ENCODE measurements at places on chromosomes 16 and 17.

- DNase-seq = no peak
Observed at GRCh38 chr16:88529596-88529995, 40.6 kb upstream of the ZC3H18 start.

GRCh38 chr17:48194097-48194550 lies 86.6 kb downstream of the SNX11 start:
- no peak for DNase-seq

DNA sequence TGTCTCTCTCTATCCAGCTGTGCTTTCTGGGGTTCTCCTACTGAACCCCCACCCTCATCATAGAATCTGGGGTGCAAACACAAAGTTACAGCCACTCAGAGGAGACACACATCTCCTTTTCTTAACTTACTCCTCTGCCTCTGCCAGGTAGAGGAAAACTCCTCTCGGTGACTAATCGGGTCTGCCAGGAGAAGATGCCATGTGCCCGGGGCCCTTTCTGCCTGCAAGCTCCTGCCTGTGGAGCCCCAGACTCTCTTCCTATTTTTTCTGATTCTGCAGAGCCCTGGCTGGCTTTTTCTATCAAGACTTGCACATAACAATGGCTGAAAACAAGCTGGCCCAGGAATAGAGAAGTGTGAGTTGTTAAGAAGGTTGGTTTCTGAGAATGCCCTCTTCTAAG lies 10.4 kb downstream of the SLC6A4 start:
- DNase-seq = no peak

GRCh38 chr17:17824119-17824782 lies 12.5 kb downstream of the SREBF1 start:
- no peak for DNase-seq

DNA sequence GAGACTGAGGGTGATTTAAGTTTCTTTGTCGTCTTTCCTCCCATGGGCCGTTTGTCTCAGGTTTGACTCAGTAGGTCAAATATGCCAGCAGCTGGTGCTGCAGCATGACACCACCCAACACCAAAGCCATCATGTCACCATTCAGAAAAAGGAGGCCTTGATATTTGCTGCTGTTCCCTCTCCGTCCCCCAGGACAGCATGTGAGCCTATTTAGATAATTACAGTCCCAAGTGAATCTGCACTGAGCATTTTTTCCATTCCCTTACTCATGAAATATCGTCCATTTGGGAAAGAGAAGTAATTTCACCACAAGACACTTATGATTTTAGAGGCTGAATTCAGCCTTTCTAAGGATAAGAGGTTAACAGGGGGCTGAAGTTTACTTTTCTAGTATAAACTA lies 62.2 kb upstream of the ADORA2B start:
- DNase-seq = no peak

DNA sequence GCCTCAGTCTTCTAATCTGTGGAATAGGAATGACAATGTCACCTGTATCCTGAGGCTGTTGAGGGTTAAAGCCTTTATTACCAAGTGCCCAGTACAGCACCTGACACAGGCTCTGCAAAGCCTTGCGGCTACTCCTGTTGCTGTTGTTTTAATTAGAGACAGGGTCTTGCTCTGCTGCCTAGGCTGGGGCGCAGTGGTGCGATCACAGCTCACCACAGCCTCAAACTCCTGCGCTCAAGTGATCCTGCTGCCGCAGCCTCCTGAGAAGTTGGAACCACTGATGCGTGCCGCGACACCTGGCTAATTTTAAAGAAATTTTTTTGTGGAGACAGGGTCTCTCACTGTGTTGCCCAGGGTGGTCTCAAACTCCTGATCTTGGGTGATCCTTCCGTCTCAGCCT lies 5.4 kb downstream of the GSE1 start:
- DNase-seq = no peak

GRCh38 chr16:47043200-47043599 lies 69.7 kb upstream of the DNAJA2 start:
- DNase-seq = no peak

DNA sequence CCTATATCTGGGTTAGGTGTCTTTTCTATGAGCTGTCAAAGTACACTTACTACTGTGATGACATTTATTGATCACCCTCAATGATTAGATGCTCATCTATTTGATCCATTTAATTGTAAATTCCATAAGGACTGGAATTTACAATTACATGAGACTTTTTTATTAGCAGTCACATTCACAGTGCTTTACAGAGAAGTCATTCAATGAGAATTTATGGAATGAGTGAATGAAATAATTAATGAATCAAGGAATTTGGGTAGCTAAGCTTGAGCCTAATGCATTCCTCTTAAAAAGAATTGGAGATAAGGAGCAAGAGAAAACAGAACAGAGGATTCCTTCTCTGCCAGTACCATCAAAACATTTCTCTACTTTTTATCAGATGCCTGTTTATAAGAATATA lies 1437.5 kb upstream of the CDH8 start:
- no peak for DNase-seq

All from activated CD8-positive, alpha-beta memory T cell treated with anti-CD3 and anti-CD28 coated beads for 24 hours (primary cell).